Dermis microvascular lymphatic vessel endothelial cell (primary cell): ENCODE measurements at places on chromosomes 1 and 21. TPM values are rescaled to one million over a fixed set of nuclear protein-coding genes. Genes with fewer than 3 reads are reported as not detected.

DNA sequence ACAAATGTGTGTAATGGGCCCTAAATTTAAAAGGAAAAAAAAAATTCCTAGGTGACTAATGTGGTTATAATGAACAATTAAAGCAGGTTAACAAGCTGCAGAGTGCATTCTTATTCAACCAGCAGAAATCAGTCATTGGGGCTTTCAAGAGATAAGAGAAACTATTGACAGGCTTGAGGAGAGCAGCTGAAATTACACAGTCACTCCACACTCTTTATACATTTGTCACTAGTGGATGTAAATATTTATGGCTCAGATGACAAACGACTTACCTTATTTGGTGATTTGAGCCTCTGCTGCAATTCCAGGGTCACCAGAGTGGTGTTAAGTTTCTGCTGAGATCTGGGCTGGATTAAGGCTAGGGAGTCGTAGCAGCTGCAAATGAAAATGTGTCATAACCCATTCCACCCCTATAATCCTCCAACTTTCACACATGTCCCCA is 896.3 kb downstream of the TTLL7 start:
- no peak for DNase-seq

GRCh38 chr1:103517380-103518047 is 8.0 kb upstream of the RNPC3 start:
- DNase-seq, result no peak

- no peak for DNase-seq
Observed at GRCh38 chr1:153393926-153394325, 3.1 kb upstream of the S100A8 start.

DNA sequence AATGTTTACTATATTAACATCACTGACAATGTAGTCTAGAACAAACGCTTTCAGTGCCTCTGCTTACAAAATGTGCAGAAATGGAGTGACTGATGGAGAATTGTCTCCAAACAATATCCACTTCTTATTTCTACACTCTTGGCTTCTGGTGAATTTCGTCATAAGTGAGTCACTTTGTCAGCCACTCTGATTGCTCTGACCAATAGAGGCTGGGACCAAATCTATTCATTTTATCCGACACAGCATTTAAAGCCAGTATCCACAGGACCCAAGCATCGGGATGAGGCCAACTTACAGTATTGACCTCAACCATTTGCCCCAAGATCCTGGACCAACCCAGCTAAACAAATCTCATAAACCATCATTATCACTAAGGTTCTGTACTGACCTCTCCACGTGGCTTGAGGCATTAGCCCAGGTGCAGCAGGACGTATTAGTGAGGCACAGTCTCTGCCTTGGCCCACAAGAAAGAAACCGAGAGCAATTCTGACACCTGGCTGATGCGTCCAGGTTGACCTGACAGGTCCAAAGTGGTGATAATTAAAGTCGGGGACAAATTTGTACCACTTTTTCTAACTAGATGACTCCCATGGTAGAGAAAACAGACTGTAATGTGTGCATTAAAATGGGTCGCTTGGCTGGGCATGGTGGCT is 53.3 kb upstream of the ERO1B start:
- no peak for DNase-seq

RAB29 gene
- 18.1 and 30.8 TPM in 2 replicates for total RNA-seq

TRPM2 gene
- 0.25 and 0.39 TPM in 2 replicates for total RNA-seq
